Germinal center (tissue), 1 donor: ENCODE measurements at places on chromosomes 3 and 15.

DNA sequence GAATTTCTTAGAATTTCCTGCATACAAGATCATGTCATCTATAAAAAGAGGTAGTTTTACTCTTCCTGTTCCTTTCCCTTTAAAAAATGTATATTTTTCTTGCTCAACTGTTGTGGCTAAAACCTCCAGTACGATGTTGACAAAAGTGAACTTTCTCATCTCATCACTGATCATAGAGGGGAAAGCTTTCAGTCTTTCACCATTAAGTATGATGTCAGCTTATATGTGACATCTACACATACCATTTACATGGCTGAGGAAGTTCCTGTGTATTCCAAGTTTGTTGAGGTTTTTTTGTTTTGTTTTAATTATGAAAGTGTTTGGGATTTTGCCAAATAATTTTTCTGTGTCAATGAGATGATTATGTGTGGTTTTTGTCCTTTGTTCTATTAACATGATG lies 173.6 kb downstream of the PLD1 start:
- DNase-seq = no peak

- DNase-seq = no peak
Measured at GRCh38 chr3:312160-312733, 115.7 kb downstream of the CHL1 start.

- DNase-seq = no peak
Measured at GRCh38 chr3:151722856-151723255, 10.9 kb upstream of the AADACL2 start.

DNA sequence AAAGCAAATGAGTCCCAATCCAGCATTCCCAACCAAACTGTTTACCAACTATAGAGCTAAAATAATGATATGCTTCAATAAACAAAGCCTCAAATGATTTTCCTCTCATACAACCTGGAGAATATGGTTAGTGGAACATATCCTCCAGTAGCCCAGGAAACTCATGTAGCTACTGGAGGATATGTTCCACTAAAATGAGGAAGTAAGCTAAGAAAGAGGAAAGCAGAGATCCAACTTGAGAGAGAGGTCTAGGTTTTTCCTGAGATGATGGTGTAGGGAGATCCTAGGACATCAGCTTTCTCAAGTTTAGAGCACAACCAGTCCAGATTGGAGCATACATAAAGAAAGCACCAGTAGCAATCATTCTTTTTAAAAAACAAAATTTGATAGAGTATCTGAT lies 44.6 kb upstream of the SLC4A7 start:
- DNase-seq = no peak

GRCh38 chr3:107209302-107209990 lies 167.8 kb upstream of the CCDC54 start:
- no peak for DNase-seq

- no peak for DNase-seq
Measured at GRCh38 chr15:89333959-89334509, 590 bp downstream of the POLG start.

GRCh38 chr3:159881828-159882309 lies 106.8 kb upstream of the IL12A start:
- DNase-seq = no peak

DNA sequence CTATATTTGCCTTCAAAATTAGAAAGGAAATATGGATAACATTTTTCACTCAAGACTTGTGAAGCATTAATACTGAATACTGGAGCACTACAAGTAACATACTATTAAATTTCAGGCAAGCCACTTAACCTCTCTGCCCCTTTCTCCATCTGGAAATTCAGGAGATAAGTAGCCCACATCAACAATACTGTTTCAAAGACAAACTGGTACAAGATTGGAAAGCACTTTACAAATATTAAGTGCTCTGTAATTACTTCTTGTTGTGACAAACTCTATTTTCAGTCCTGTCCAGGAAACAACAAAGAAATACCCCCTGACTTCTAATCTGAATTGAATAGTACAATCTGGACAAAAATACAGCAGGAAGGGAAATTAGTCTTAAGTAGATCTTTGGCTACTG lies 49.3 kb downstream of the TMEM212 start:
- DNase-seq = no peak

- no peak for DNase-seq
Measured at GRCh38 chr3:110576960-110577359, 494.7 kb upstream of the NECTIN3 start.

DNA sequence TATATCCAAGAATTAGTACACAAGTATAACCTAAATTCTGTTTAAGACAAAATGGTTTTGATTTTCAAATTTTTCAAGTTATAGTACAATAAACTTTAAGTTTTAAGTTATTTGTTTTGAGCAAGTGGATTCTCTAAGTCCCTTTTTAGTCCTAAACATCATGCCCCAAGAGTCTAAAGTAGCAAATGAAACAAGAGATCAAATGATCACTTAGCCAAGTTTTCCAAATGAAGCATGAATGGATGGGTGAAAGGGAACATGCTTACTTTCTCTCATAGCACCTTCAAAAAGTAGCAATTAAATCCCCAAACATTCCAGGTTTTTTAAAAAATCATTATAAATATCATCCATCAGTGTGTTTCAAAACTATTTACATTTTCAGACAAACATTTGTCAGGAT lies 19.5 kb downstream of the DLG1 start:
- no peak for DNase-seq

- DNase-seq = no peak
Measured at GRCh38 chr3:57009367-57009766, 51.1 kb upstream of the SPATA12 start.

DNA sequence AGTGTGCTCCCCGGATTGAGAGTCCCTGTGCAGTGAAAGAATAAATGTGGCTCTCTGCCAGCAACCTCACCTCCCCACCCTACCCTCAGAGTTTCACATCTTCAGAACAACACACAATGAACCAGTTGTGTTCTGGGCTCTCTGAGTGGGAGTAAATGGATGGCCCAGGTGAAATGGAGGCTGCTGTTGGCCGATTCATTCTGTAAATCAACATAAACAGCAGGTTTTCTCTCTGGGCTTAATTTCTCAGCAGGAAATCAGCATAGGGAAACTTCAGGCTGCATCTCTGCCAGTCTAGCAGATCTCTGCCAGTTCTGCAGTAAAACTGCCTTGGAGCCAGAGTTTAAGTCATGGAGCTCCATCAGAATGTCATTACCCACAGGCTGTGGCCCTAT lies 54.6 kb upstream of the FURIN start:
- no peak for DNase-seq

DNA sequence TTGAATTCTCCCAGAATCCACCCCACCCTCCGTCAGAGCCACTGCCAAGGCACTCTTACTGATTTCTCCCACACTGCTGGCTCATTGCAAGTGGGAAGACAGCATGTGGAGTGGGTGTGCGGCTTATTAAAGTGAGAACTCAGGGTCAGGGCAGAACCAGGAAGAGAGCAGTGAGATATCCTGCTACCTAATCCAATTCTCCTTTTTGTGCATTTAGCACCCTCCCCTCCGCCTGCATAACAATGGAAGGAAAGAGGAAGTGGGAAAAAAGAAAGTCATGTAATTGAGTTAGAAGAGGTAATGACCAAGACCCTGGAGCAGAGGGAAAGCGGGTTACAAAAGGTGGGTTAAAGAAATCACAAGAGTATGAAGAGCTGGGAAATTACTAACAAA lies 27.8 kb upstream of the PIK3CB start:
- no peak for DNase-seq
